Activated CD8-positive, alpha-beta T cell treated with anti-CD3 and anti-CD28 coated beads for 36 hours (primary cell): ENCODE measurements at places on chromosomes 13 and 19. TPM values are rescaled to one million over a fixed set of nuclear protein-coding genes. Genes with fewer than 3 reads are reported as not detected.

The ZNF682 gene
- 12.2 TPM for total RNA-seq

The SIGLECL1 gene
- not detected for total RNA-seq

The UHRF1 gene
- total RNA-seq: 175 TPM

The ZNF628 gene
- total RNA-seq: 8.4 TPM

The GPR18 gene
- 11.6 TPM for total RNA-seq

The HIPK4 gene
- not detected for total RNA-seq

The TMEM150B gene
- total RNA-seq: not detected

The NLRP4 gene
- total RNA-seq: not detected

The ZNF615 gene
- total RNA-seq: 8.3 TPM

The CLEC4G gene
- not detected for total RNA-seq

The UPF3A gene
- 36.7 TPM for total RNA-seq

The SPRED3 gene
- total RNA-seq: 0.69 TPM

The MBD3L3 gene
- total RNA-seq: not detected

The NCAN gene
- total RNA-seq: not detected
